ENCODE measurements at places on chromosomes 5 and 9.

GRCh38 chr9:87152256-87152655 lies 204.9 kb upstream of the GAS1 start:
- no peak for DNase-seq

GRCh38 chr5:13658761-13659160 lies 285.7 kb downstream of the DNAH5 start:
- no peak for DNase-seq

DNA sequence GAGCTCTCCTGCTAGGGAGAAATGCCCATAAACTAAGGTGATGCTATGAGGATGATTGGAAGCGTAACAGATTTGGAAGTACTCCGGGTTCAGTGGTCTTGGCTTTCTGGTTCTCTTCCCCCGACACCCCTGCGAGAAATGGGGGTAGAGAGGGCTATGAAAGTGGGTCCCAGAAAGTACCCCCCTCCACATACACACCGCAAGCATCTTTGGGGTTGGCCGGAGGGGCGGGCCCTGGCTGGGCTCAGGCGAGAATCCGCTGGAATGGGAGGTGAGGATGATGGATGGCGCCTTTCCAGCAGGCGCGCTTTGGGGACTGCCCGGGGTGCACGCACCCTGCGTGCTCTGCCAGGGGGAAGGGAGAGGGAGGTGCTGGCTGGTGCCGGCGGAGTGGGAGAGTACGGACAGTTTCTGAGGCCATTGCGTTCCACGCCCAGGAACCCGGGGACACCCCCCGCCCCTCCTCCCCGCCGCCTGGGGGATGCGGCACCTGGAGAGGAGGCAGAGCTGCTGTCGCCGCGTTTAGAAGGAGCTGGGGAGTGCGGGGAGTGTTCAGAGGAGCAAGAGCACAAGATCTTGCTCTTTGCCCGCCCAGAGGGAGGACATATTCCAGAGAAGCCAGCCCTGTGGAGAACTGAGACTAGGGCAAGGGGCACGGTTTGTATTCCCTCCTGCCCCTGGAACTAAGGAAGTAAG lies 1.9 kb downstream of the PCSK5 start:
- DNase-seq, result no peak

- no peak for DNase-seq
Observed at GRCh38 chr9:26604076-26604662, 288.4 kb downstream of the CAAP1 start.

- DNase-seq, result no peak
Observed at GRCh38 chr5:87195616-87196015, 72.1 kb upstream of the RASA1 start.
